ENCODE measurements at places on chromosomes 4 and X.

DNA sequence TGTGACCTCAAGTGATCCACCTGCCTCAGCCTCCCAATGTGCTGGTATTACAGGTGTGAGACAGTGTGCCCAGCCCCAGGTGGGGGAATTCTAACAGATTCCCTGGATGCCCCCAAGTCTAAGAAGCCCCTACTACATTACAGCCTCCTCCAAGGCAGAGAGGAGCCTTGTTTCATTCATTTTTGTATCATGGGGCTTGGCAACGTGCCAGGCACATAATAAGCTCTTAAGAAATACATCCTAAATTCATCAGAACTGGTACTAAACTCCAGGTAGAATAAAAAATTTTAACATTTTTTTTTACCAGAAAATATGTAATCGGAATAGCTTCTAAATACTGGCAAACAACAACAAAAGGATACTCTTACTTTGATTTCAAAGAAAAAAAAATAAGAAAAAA, 127.1 kb downstream of the CHIC2 start:
- DNase-seq = no peak

GRCh38 chrX:126701380-126701779, 118.1 kb upstream of the PRR32 start:
- DNase-seq = no peak

GRCh38 chrX:118698516-118699170, 28.8 kb upstream of the IL13RA1 start:
- no peak for DNase-seq

GRCh38 chrX:137032341-137032694, 1.5 kb downstream of the GPR101 start:
- DNase-seq = no peak

DNA sequence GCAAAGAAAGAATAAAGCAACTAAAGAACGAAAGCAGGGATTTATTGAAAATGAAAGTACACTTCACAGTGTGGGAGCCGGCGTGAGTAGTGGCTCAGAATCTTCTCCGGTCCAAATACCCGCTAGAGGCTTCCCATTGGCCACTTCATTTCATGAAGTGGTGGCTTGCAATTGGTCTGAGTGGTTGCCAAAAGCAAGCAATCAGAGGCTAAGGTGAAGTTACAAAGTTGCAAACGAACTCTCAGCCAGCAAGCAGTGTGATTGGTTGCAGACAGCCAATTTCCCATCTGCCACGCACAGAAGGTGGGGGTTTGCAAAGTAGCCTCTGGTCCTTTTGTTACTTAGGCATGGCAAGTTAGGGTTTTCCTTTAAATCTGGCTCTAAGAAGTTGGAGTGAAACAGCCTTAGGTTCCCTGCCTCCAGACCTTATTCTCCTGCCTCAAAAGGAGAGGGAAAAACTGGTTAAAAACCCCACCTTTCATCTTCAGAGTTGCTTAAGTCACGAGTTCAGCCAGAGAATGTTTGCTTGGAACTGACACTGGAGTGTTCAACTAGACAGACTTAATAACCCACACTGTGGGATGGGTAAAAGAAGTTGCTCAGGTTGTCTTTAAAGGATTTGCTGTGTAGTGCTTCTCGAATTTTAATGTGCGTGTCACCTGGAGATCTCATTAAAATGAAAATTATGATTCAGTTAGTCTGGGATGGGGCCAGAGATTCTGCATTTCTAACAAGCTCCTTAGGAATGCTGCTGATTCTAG, 6.9 kb upstream of the CLOCK start:
- no peak for DNase-seq

Measured in HEK293T (cell line).